T-helper 9 cell (primary cell): ENCODE measurements at places on chromosomes 11 and 22.

- DNase-seq = no peak
Observed at GRCh38 chr11:13772223-13773046, 104.0 kb downstream of the FAR1 start.

DNA sequence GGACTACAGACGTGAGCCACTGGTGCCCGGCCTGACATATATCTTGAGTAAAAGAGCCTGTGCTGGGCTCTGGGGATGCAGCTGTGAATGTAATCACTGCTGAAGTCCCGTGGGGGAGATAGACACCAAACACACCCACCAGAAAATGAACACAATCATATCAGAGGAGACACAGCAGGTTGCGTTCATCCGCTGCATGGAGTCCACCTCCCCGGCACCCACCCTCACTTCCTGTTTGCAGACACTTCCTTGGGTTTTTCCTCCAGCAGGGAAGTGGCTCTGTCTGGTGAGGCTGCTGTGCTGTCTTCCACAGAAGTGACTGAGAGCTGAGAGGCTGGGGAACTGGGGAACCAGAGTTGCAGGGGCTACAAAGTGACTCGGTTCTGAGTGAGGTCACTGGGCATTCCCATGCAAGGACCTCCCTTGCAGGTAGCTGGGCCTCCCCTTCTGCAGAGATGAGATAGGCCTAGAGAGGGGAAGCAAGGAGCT, 7.2 kb downstream of the MICALL1 start:
- no peak for DNase-seq

DNA sequence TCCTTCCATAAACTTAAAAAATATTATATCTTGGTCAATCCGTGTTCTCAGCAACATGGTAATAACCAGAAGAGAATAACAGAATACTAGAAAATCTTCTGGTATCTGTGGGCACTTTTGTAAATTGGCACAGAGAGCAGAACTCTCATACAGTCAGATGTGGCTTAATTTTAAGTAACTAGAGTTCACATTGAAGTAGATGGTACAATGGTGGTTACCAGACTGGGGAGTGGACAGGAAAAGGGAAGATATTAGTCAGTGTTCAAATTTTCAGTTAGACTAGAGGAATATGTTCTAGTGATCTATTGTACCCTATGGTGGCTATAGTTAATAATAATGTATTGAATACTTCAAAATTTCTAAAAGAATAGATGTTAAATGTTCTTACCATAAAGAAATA, 6.9 kb downstream of the OR52H1 start:
- no peak for DNase-seq

DNA sequence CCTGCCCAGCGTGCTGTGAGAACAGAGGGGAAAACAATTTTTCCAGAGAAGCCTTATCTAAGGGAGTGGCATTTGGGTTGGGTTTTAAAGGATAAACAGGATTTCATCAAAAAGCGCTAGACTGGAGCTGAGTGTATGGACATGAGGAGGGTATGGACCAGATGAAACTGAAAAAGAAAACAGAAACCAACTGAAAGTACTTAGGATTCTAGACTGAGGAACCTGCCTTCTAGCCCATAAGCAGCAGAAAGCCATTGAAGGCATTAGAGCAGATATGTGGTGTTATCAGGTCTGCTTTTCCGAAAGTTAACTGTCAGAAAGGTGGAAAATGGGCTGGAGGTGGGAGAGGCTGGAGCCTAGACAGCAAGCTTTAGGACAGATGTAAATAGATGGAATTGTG, 340.0 kb upstream of the MPPED2 start:
- no peak for DNase-seq

- no peak for DNase-seq
Observed at GRCh38 chr11:93700830-93701229, 39.3 kb downstream of the CEP295 start.

DNA sequence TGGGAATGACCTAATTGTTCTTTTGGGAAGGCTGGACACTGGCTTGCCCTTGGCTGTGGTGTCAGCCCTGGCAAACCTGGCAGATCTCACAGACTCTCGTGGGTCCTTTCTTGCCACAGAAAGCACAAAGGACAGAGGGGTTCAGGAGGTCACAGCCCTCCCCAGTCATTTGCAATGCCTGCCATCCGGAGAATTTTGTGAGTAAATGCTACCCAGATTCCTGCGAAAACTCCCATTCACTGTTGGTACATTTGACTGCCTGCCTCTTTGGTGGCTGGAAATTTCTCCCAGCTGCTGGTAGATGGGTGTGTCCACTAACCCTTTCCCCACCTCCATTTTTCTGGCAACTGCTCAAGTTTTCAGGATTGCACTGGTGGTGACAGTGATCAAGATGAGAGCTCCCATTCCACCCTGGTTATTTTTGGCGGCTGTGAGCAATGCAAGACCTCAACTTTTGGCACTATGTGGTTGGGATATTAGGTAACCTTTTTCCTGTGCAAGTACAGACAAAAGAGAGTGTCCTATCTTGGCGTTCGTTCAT, 155.7 kb downstream of the NAV2 start:
- no peak for DNase-seq

DNA sequence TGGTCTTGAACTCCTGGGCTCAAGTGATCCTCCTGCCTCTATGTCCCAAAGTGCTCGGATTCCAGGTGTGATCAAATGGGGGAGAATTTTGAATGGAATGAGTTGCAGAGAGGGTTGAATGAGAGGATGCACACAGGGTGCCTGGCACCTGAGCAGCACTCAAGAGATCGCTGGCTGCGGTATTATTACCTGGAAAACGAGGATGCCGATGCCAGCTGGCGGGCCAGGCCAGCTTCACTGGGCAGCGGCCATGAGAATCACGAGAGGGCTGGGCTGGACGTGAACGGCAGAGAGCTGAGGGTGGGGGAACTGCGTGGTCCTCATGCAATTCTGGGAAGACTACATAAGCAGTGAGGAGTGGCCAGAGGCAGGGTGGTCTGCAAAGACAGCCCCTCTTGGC, 2.9 kb downstream of the MGAT3 start:
- DNase-seq = no peak

- no peak for DNase-seq
Observed at GRCh38 chr11:127223026-127223425, 222.5 kb upstream of the KIRREL3 start.

- no peak for DNase-seq
Observed at GRCh38 chr11:123505546-123506299, 75.7 kb downstream of the GRAMD1B start.

GRCh38 chr22:28398981-28399380, 280.7 kb downstream of the TTC28 start:
- no peak for DNase-seq

DNA sequence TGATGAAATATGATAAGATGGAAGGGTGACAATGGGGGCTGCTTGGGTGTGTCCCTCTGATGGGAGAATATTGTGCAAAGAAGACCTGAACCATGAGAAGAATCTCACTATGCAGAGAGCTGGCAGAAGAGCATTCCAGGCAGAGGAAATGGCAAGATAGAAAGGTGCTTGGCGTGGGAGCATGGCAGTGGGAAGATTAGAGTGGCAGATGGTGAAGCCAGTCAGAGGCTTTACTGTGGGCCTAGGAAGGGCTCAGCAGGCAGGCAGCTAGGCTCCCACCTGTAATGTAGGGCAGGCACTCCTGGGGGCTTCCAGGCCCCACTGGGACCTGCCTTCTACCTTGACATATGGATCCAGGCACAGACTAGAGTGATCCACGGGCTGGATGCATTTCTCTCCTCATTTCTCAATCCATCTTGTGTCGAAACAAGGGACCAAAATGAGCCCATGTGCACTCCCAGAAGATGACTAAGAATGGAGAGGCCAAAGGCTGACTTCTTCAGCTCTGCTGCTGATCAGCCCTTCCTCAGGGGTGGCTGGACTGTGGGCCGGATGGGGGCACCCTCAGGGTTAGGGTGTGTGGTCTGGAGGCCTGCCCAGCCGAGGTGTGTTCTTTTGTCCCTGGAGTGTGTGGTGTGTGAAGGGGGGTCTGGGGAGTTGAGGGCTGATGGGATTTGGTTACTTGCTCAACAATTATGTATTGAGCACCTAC, 88.3 kb downstream of the TSPAN18 start:
- DNase-seq = no peak

DNA sequence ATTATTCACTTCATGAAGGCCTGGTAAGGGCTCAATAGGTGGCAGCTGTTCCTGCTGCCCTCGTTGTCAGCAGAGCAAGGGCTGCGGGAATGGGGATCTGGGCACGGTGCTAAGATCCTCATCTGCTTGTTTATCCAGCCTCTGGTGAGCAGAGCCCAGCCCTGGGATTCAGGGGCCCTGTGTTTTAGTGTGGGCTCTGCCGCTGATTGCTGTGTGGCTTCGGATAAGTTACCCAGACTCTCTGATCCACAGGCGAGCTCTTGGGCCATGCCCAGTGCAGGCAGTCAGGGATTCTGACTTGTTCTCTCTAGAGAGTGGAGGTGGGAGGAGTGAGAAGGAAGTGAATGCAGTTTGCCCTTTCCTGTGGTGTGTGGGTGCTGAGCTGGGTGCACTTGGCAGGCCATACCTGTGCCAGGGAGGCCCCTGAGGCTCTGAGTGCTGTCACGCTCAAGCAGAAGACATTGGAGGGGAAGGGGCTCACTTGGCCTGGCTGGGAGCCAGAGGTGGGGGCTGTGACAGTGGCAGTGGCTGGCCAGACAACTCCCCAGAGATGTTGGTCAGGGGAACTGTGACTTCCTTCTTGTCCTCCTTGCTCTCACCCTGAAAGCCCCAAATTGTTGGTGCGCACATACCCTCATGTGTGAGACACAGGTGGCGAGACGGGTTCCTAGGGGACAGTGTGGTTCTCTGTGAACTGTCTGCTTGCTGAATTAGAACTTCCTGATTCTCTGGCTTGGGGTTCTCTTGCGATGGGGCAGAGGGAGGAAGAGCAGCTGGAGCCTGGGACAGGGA, 43.7 kb downstream of the CD82 start:
- DNase-seq = peak; percentile 21

DNA sequence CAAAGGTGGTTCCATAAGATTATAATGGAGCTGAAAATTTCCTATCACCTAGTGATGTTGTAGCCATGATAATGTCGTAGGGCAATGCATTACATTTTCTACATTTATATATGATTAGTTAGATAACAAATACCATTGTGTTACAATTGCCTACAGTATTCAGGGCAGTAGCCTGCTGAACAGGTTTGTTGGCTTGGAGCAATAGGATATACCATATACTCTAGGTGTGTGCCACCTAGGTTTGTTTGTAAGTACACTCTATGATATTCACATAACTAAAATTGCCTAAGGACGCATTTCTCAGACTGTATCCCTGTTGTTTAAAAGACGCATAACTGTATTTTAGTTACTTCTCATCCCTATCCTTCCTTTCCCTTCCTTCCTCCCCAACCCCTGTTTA, 13.6 kb downstream of the PLEKHB1 start:
- no peak for DNase-seq

DNA sequence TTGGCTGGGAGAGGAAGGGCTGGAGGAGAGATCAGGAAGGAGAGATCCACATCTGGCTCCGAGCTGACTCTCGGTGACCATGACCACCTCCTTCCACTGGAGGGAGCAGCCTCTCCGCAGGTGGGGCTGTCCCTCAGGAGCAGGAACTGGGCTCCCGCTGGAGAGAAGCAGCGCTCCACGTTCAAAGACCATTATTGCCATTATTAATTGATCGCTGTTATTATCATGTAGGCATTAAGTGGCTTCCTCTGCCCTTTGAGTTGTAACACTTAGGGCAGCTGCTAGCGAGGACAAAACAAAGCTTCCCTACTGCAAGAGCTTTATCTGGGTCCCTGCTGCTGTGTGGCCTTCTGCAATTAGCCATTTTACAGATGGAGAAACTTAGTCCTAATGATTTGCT, 251.9 kb downstream of the ST3GAL4 start:
- DNase-seq = no peak

DNA sequence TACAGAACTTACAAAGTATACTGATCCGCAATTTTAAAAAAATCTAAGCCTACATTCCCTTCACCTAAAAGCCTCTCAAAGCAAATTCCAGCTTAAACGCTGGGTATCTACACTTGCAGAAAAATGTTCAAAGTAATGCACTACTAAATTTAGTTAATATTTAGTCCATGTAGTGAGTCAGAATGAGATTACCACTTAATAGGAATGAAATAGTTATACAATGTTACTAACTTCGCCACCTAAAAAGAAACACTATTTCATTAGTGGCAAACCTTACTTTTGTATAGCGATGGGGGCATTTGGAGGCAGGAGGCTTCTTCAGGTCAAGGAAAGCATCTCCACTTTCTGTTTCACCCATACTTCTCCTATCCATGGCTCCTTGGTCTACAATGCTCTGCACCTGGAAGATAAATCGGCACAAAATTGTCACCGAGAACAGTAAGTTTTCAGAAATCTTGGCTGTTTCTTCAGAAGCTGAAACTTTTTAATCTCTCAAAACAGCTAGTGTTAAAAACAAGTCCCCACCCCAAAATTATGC, 1.2 kb downstream of the EIF4ENIF1 start:
- no peak for DNase-seq

DNA sequence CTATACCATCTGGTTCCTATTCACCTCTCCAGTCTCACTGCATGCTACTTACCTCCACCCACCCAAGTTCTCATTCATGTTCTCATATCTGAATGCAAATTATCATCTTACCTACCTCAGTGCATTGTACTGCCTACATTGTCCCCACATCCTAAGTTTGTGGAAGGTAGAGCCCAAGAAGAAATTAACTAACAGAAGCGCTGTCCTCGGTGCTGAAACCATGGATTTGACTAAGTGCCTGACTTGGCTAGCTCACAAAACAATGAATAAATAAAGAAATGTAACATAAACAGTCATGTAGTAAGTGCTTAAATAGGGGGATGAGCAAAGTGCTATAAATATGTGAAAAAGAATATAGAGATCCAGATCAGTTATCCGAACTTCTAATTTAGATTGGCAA, 63.2 kb downstream of the GRIA4 start:
- DNase-seq = no peak

- no peak for DNase-seq
Observed at GRCh38 chr11:131889760-131890581, 519.6 kb downstream of the NTM start.

DNA sequence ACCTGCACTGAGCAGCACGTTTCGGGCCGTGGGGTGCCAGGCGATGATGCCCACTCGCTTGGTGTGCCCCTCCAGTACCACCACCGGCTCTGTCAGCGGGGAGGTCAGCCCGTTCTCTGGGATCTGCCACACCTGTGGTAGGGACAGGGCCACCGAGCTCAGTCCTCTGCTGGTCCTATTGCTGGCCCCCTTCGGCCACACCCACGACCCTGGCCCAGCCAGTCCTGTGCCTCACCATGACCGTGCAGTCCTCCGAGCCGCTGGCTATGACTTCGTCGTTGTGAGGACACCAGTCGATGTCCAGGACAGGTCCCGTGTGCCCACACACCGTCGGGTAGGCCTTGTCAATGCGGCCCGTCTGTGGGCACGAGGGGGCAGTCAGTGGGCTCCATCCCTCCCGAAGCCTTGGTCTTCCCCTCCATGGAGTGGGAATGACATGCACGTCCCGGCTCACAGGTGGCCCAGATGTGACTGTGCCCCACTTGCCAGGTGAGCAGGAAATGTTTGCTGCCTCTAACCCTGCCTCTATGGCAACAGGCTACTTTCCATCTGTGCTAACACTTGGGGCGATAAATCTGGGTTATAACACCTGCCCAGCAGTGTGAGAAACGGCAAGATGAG, 1.4 kb downstream of the CORO1B start:
- DNase-seq = no peak

- DNase-seq = no peak
Observed at GRCh38 chr22:40420341-40421081, 50.1 kb downstream of the SGSM3 start.

- DNase-seq = no peak
Observed at GRCh38 chr11:19734171-19734570, 21.5 kb downstream of the NAV2 start.
